ENCODE measurements at places on chromosomes 1 and 21. TPM values are rescaled to one million over a fixed set of nuclear protein-coding genes. Genes with fewer than 3 reads are reported as not detected.

DNA sequence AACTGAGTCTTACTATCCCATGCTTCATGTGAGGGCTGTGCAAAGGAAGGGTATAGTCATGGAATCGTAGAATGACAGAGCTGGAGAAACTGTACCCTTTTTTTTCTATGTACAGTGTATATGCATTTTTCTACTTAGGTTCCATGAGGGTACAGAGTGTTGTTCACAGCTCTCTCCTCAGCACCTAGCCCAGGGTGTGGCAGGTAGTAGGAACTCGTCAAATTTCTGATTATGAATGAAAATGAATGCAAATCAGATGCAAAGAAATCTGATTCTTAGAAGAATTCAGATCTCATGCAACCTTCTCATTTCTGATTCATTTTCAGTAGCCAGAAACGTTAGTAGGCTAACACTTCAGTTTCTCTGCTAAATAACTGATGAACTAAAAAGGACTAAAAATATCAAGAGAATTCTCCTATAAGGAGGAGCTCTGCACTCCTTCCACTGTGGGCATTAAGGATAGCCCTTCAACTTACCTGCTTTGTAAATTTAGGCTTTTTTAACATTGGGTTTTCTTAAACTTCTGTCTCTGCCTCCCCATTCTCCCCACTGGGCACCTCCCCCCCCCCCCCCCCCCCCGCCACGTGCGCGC, 18.0 kb upstream of the HHAT start:
- DNase-seq, result no peak

The RSPH1 gene
- 0.58 TPM for total RNA-seq

- DNase-seq, result no peak
Observed at GRCh38 chr1:40143891-40144575, 17.2 kb upstream of the RLF start.

DNA sequence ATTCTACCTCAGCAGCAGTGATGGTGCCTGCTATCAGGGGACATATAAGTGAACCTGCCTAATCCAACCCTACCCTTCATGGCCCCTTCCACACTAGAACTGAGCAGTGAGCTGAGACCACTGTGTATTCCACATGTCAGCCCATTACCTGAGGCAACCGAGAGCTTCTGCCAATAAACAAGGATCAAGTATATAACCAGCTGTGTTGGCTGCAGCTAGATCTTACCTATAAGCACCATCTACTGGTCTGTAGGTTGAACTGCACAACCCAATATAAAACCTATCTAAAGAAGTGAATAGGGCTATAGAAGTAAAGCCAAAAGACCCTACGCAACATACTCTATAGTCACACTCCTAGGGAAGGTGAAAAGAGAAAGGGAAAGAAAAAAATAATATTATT, 376.9 kb downstream of the HHIPL2 start:
- DNase-seq, result no peak

GRCh38 chr1:183877053-183877720, 72.3 kb downstream of the RGL1 start:
- DNase-seq, result peak; percentile 84

DNA sequence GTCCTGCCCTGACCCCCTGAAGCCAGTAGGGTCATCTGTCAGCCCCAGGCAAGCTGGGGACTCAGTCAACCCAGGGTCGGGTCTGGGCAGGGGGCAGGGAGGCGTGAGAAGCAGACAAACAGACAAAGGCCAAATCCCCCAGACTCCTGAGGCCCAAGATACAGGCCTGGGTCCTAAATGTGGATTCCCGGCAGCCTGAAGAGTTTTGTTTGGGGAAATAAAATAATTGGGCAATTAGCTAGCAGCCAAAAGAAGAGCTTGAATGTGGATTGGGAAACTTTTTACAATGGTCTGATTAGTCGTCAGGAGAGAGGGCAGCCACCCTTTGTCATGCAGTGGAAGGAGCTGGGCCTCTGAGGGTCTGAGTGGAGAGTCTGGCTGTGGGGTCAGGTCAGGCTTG, 4.5 kb upstream of the LEFTY2 start:
- no peak for DNase-seq

GRCh38 chr1:213656503-213656902, 331.3 kb upstream of the PROX1 start:
- no peak for DNase-seq

DNA sequence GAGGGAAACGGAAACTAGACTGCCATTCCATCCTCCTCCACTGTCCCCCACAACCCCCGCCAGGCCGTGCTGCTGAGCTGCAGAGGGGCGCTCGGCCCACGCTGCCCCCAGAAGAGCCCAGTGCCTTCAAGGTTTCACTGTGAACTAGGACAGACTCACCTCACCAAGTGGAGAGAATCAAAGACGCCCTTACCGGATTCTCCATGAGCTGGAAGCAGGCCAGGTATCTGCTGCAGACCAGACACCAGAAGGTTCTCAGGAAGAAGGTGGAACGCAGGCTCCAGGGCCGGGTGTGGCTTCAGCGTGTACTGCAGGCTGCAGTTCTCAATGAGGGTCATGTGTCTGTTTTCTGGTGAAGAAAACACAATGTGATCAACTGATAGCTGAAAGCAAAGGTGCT, 30.6 kb downstream of the NPHP4 start:
- DNase-seq, result peak; percentile 49

The LIN28A gene
- not detected for total RNA-seq

GRCh38 chr1:114342376-114342775, 168.6 kb downstream of the TRIM33 start:
- no peak for DNase-seq

DNA sequence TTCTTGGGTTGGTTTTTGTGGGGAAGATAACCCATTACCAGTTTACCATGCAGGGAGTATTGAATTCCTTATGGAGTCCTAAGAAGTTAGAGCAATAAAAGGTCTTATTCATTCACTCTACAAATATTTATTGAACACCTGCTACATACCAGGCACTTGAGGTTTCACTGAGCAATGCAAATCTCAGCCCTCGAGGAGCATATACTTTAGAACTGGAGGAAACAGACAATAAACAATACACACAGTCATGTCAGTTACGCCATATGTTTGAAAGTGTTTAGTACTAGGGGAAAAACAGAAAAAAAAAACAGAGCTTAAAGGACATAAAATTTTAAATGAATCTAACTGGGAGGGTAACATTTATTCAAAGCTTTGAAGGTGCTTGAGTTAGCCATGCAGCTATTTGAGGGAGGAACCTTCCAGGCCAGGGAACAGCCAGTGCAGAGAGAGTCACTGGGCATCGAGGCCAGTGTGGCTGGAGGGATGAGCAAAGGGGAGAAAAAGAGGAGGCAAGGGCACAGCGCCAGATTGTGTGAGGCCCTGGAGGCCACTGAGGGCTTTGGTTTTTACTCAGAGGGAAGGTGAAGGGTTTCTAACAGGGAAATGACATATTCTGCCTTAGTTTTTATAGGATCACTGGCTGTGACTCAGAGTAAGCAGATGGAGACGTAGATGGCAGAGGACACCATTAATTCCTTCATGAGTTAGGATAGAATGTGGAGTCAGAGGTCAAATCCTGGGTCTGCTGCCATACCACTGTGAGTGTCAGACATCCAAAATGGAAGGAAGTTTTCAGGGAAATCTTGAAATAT, 32.7 kb downstream of the C1orf21 start:
- DNase-seq, result no peak

- peak; percentile 97 for DNase-seq
Observed at GRCh38 chr1:27154991-27155781, at the start of gene SLC9A1. Gene SLC9A1 (minus strand): TSS chr1:27155125. CDS start chr1:27154334, 791 bp downstream.

GRCh38 chr1:3367376-3367775, 87.1 kb upstream of the ARHGEF16 start:
- no peak for DNase-seq

DNA sequence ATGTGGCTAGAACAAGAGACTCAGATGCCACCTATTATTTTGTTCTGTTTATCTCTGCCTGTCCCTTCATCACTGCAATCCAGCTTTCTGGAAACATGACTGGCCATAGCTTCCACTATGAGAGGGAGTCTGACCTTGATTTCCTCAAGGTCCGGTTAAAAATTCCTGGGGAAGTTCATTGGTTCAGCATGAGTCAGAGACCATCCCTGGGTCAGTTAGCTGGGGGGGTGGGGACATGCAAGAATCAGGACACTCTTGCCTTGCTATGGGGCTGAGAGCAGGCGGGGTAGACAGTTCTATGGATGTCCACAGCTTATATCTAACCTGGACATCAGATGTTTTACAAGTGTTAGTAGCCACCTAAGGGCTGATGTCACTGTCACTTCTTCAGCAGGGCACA, 81.1 kb downstream of the TENT5C start:
- no peak for DNase-seq

DNA sequence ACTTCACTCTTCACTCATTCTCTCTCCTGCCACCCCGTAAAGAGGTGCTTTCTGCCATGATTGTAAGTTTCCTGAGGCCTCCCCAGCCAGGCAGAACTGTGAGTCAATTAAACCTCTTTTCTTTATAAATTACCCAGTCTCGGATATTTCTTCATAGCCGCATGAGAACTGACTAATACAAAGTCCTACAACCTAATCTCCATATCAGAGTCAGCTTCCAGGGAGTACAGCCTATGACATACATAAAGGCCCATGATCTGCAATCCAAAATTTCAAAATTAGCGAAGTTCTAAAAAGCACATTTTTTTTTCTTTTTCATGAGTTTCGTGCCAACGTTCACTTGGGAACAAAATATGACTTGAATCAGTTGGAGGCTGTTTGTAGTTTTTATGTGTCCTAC, 256.9 kb upstream of the DUSP10 start:
- DNase-seq, result no peak

DNA sequence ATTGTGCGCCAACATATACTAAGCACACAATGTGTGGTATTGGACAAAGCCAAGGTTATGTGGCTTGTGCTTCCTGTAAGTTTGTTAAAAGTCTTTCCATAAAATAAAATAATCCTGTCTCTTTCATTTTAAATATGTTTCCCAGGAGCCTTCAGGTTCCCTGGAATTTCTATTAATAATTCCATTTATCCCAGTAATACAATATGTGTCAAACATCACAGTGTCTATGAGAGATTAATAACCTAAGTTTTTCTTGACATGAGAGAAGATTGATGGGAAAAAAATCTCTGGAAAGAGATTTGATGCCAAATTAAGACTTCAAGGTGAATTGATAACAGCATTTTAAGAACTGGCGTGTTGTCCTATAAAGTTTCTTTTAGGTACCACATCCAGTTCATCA, 507.0 kb downstream of the TTLL7 start:
- DNase-seq, result no peak

DNA sequence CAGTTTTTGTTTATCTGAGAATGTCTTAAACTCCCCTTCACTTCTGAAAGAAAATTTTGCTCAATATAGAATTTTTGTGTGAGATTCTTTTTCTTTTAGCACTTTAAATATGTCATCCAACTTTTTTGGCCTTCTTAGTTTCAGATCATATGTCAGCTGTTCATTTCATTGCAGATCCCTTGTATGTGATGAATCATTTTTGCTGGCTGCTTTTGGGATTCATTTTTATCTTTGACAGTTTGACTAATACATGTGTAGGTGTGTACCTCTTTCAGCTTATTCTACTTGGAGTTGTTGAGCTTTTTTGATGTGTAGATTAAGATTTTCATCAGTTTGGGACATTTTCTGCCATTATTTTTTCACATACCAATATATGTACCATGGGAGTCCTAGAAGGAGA, 156.8 kb downstream of the FASLG start:
- DNase-seq, result no peak

- DNase-seq, result no peak
Observed at GRCh38 chr1:116854716-116855115, 55.0 kb upstream of the PTGFRN start.

DNA sequence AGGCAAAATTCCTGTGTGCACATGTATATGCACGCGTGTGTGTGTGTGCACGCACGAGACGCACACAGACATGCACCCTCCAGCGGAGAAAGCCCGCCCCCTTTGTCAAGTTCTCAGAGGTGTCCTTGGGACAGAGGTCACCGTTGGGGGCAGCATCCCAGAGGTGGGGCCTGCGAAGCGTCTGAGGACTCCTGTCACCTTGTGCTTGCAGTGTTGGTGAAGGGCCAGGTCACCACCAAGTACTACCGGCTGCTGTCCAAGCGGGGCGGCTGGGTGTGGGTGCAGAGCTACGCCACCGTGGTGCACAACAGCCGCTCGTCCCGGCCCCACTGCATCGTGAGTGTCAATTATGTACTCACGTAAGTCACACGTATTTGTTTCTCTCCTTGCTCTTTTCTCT, 42.6 kb downstream of the SIM2 start:
- no peak for DNase-seq

GRCh38 chr1:167412072-167412471, 106.3 kb downstream of the CD247 start:
- DNase-seq, result no peak

The C1orf141 gene
- not detected for total RNA-seq

GRCh38 chr1:22090867-22091266, 38.4 kb downstream of the CDC42 start:
- DNase-seq, result no peak

DNA sequence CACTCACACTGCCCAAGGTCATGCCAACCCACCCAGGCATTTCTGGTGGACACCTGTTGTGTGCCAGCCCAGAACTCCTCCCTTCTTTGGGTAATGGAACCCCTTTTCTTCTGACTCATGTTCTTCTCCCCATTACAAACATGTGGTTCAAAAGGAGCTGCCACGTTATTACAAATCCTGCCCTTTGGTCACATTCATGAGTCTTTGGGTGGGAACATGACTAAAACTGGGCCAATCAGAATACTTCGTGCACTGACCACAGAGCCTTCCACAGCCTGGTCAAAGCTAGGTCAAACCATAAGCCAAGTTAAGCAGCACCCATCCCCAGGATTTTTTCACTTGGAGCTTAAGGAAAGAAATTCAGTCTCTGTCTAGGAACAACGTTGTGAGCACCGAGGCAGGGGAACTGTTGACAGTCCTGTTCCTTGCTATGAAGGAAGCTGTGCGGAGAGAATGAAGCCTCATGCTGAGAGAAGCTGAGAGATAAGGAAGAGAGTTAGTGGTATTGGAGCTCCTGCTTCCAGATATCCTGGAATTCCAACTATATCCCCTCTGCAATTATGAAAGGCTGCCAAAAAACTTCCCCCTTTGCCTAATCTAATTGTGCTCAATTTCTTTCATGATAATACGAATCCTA, 46.8 kb upstream of the DIPK1A start:
- DNase-seq, result no peak

The ZNF496 gene
- total RNA-seq, result 30.0 TPM

- peak; percentile 55 for DNase-seq
Observed at GRCh38 chr1:7580923-7581753, 190.0 kb upstream of the VAMP3 start.

GRCh38 chr1:62304975-62305374, 14.3 kb downstream of the KANK4 start:
- DNase-seq, result no peak

The WNT2B gene
- total RNA-seq, result 10.9 TPM

The SPRR2A gene
- 0.67 TPM for total RNA-seq

GRCh38 chr1:38656726-38657125, 202.8 kb downstream of the RRAGC start:
- DNase-seq, result no peak

- no peak for DNase-seq
Observed at GRCh38 chr1:177659281-177659680, 310.6 kb downstream of the SEC16B start.

The TRAF3IP3 gene
- 8.3 TPM for total RNA-seq

DNA sequence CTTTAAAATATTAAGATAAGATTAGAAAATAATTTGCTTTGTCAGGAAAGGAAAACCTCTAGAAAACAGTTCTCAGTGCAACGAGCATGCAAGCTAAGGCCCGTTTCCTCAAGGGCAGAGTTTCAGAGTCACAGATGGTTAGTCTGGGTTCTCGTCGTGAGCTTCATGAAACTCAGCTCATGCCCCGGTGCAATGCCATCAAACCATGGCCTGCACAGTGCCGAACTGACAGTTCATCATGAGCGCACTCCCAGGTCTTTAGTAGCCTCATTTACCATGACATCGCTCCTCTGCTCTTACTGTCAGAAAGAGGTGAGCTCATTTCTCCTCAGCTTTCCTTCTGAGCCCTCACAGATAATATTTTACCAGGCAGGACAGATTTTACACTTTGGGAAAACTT, 319.2 kb downstream of the NTNG1 start:
- DNase-seq, result no peak
